ENCODE measurements at places on chromosomes 16 and 17. TPM values are rescaled to one million over a fixed set of nuclear protein-coding genes. Genes with fewer than 3 reads are reported as not detected.

Gene KRTAP9-4
- total RNA-seq = not detected

Gene RHBDF1
- 45.0 TPM for total RNA-seq

Gene NXPH3
- total RNA-seq = 2.1 TPM

DNA sequence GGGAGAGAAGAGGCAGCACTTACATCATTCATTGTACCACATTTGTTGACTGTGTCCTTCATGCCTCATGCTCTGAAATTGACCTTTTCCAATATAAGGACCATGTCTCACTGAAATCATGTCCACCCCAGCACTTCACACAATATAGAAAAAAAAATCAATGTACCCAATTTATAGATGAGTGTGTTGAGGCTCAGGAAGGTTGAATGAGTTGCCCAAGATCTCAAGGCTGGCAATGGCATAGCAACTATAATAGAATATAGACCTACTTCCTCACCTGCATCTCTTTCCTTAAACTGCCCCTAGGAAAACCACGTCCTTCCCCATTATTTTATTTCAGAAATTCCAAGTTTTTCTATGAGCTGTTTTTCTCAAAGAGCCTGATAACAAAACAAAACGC lies 912 bp upstream of the VAT1L start:
- no peak for DNase-seq
- no peaks in the 10 kb centered on the region for H3K4me1 ChIP-seq
- H3K4me3 ChIP-seq = no peak overlapping the region

GRCh38 chr17:41076788-41077187 lies 7.2 kb upstream of the KRTAP4-7 start:
- H3K27ac ChIP-seq = no peak overlapping the region
- no peaks in the 10 kb centered on the region for H3K4me1 ChIP-seq
- no peak for DNase-seq
- no peaks in the 10 kb centered on the region for H3K36me3 ChIP-seq
